ENCODE measurements at places on chromosomes 4 and X. TPM values are rescaled to one million over a fixed set of nuclear protein-coding genes. Genes with fewer than 3 reads are reported as not detected.

Gene SLC2A9
- 4.0 TPM for total RNA-seq

Gene CT45A2
- not detected for total RNA-seq

GRCh38 chr4:158895797-158896576, 127.2 kb downstream of the FNIP2 start:
- DNase-seq: peak; percentile 11

DNA sequence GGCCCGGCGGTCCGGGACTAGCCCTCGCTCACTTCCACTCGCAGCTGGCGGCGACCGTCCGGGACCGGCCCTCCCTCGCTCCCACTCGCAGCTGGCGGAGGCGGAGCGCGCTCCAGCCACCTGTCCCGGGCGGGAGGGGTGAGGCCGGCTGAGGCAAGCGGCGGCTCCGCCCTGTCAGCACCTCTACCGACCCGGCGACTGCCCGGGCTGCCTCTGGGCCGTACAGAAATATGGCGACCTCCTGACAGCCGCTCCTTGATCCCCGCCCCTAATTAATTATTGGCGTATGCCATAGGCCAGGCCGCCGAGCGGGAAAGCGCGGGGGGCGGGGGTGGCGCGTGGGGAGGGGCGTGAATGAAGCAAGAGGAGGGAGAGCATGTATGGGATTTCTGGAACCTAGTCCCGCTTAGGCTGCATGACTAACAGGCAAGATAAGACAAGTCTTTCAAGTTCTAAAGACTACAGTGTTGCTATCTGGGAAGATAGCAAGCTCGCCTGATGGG, at the start of gene MORC4:
TSS of gene MORC4 (minus strand) at position 200 of the 503 bp plus-strand sequence. CDS start 243 bp downstream, outside the sequence.
- DNase-seq: peak; percentile 78

Gene CSAG3
- not detected for total RNA-seq

Gene RBM46
- total RNA-seq: not detected

Gene TBC1D8B
- total RNA-seq: 8.3 TPM

GRCh38 chr4:143377611-143378099, 41.0 kb downstream of the GAB1 start:
- DNase-seq: no peak

- no peak for DNase-seq
Observed at GRCh38 chr4:123589301-123589700, 192.7 kb downstream of the SPRY1 start.

DNA sequence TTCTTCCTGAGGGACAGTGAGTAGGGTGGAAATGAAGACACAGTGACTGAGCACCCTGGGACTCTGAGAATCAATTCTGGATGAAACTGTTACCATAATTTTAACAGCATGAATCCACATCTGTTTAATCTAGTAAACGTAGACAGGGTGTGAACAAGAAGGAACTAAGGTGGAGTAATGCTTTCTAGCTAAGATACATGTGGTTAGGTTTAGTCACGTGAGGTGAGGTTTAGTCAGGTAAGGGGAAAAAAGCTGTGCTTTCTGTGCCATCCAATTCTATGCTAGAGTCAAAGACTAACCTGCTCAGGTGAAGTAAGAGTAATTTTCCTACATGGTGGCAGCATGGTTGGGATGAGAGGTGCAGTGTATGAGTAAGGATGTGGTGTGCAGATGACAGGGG, 54.0 kb upstream of the C4orf54 start:
- no peak for DNase-seq

GRCh38 chr4:15385928-15386327, 41.9 kb upstream of the C1QTNF7 start:
- no peak for DNase-seq

Gene ASMT
- total RNA-seq: not detected

DNA sequence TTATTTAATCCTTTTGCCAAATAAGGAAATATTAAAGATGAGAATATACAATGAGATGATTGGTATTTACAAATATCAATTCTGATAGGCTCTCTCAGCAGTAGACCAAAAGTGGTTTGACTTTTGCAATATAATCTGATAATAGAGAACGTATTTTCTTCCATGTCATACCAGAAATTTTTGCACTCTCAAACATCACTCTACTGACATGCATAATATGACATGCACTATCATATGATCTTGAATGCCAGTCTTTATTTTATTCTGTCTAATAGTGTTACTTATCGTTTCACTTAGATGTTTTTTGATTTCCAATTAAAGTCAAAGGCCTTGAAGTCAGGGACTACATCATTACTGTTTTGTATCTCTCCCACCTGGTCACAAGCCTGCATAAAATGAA, 259.2 kb downstream of the PCDH7 start:
- DNase-seq: no peak

GRCh38 chr4:177494791-177495190, 52.6 kb upstream of the AGA start:
- DNase-seq: no peak

Gene ZNF157
- not detected for total RNA-seq

Gene MAGEA12
- not detected for total RNA-seq

DNA sequence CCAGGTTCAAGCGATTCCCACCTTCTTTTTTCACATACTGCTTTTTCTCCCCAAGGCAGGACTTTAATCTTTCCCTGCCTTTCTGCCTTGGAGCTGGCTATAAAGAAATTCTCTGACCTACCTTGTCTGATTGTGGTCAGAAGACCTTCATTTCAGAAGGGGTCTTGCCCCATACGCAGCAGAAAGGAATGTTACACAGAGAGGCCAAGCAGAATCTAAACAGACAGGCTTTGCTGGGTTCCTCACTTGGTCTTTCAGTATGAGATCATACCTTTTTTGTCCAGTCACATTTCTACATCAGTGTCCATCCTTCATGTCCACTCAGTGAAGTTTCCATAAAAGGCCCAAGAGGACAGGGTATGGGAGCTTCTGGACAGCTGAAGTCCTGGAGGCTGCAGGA, 108.3 kb upstream of the RBPJ start:
- DNase-seq: no peak

Gene MAGEE2
- not detected for total RNA-seq

DNA sequence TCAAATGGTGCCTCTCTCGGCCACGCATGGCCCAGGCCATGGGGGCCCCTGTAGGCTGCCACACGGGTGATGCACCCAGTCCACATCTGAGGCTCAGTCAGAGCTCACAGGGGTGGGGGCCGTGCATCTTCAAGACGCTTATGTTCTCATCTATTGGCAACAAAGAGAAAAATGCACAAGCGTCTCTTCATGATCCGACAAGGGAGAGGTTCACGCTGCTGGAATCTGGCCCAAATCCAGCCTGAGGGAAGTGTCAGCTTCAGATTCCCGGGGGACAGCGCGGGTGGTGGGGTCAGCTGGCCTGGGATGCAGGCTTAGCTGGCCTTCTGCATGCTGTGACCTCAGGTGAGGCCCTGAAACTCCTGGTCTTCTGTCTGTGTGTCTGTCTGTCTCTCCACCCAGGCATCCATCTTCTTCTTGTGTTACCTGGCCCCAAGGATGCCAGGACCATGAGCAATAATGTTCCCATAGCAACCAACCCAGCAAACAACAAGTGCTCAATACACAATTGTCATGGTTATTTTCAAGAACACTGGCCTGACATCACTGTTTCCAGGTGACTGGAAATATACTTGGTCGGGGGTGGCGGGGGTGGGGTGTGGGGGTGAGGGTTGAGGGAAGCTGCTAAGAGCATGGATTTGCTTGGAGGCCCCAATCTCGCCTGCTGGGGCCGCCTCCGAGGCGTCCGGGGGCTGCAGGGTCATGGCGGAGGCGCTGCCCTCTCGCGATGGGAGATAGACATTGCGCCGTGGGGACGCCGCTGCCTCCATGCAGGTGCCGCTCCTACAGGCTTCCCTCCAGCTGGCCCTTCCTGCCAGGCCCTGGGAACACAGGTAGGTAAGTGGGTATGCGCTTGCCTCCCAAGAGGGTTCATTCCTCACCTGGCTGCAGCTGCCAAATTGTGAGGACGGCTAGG, 48.3 kb downstream of the ABLIM2 start:
- no peak for DNase-seq

DNA sequence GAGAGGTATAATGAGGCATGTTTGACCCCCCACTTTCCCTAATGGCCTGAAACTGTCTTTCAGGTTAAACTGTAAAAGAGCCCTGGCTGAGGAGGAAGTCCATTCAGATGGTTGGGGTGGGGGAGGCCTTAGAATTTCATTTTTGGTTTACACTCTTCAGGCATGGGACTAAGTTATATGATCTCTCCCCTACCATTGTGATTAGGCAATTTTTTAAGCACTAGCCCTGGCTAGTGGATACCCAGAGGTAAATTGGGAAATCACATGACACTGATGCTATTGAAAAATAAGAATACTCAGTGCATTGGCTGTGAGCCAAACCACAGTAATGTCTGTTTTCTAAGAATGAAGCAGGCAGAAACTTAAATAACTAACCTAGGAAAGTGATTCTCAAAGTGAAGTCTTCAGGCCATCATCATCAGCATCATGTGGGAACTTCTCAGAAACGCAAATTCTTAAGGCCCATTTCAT, 149.7 kb downstream of the RRAGB start:
- no peak for DNase-seq

GRCh38 chr4:3112201-3112600, 37.7 kb downstream of the HTT start:
- DNase-seq: no peak

- DNase-seq: no peak
Observed at GRCh38 chr4:188023682-188024081, 28.1 kb downstream of the ZFP42 start.

GRCh38 chr4:156983366-156983765, 11.8 kb upstream of the PDGFC start:
- DNase-seq: no peak

GRCh38 chr4:8533274-8533865, 46.8 kb upstream of the GPR78 start:
- no peak for DNase-seq

DNA sequence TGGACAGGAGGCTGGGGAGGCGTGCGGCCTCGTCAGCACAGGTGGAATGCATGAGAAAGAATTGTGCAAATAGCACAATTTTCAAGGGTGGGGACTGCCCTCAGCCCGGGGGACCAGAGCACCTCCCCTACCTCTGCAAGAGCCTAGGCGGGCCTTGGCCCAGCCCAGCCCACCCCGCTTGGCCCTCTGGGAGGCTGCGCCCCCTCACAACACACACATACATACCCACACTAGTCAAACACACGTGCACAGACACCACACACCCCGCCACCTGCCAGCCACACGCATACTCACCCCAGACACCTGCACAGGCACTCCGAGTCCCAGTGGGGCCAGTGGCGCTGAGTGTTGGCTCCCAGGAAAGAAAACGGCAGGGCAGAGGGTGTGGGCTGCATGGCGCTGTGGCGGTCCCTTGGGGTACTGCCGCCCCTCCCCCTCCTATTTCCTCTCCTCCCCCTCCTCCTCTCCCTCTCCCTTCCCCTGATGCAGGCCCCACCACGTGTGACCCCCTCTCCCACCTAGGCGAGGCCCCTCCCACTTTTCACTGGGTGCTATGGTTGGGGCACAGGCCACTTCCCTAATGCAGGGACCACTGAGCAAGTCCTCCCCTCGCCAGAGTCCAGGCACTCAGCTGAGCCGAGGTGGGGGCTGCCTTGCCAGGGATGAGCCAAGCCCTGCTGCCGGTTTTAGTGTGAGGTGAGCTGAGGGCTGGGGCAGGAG, 84.5 kb downstream of the FAM53A start:
- DNase-seq: no peak

- no peak for DNase-seq
Observed at GRCh38 chr4:123593655-123594054, 197.1 kb downstream of the SPRY1 start.

Gene MAGEA9B
- not detected for total RNA-seq

- DNase-seq: no peak
Observed at GRCh38 chr4:23130845-23131244, 438.1 kb downstream of the GBA3 start.

- no peak for DNase-seq
Observed at GRCh38 chr4:169510617-169511016, 101.8 kb downstream of the NEK1 start.

GRCh38 chr4:12359420-12359819, 930.7 kb upstream of the HS3ST1 start:
- no peak for DNase-seq

DNA sequence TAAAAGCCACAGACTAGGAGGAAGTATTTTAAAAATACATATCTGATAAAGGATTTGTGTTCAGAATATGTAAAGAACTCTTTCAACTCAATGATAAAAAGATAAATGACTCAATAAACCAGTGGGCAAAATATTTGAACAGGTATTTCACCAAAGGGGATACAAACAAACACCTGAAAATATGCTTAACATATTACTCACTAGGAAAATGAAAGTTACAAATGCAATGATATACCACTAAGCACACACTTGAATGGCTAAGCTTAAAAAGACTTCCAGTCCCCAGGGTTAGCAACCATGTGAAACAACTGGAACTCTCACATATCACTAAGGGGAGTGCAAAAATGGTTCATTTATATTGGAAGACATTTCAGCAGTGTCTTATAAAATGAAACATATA, 131.6 kb downstream of the SLIT2 start:
- no peak for DNase-seq

- no peak for DNase-seq
Observed at GRCh38 chrX:14963447-14964236, 90.4 kb downstream of the MOSPD2 start.

Gene CHRNA9
- total RNA-seq: not detected

GRCh38 chr4:176189891-176190795, 5.2 kb downstream of the SPATA4 start:
- no peak for DNase-seq
